ENCODE measurements at places on chromosomes 2 and 18. TPM values are rescaled to one million over a fixed set of nuclear protein-coding genes. Genes with fewer than 3 reads are reported as not detected.

GRCh38 chr2:227485429-227485828 is 13.5 kb downstream of the AGFG1 start:
- no peak for DNase-seq

DNA sequence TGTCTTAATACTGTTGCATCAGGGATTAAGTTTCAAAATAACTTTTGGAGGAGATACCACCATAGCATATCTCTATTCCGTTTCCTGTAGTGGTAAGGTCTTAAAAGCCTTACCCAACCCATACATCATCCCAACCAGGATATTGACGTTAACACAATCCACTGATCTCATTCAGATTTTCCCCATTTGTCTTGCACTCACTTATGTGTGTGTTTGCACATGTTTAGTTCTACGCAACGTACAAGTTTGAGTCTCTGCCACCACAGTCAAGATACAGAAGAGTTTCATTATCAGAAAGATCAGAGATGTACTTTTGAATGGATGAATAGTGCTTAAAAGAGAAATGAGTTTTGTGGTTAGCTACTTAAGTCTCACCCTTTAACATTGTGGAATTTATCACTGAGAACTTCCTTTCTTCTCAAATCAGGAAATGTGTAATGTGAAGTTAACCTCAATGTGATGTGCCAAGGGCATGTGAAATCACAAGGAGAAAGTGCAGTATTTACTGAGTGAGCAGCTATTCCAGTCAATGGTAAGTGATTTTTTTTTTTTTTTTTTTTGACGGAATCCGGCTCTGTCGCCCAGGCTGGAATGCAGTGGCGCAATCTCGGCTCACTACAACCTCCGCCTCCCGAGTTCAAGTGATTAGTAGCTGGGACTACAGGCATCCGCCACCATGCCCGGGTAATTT is 69.2 kb upstream of the EPHA4 start:
- peak; percentile 69 for DNase-seq

DNA sequence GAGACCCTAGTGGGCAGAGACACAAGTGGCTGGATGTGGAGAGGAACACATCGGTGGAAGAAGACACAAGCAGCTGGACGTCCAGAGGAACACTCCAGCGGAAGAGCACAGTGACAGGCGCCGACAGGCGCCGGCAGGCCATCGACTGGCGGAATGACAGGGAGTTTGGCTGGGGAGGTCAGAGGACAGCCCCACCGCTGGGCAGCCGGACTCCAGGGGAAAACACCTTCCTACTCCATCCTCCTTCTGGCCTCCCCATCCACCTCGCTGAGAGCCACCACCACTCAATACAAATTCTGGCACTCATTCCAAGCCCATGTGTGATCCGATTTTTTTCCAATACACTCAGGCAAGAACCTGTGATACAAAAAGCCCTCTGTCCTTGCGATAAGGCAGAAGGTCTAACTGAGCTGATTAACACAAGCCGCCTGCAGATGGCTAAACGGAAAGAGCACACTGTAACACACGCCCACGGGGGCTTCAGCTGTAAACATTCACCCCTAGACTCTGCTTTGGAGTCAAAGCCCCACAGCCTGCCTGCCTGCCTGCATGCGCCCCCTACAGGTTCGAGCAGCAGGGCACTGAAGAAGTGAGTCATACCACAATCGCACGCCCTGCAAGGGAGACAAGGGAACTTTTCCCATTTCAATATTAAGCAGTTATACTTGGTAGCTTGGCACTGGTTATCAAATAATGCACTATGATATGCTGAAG is 50.2 kb upstream of the LRP1B start:
- peak; percentile 14 for DNase-seq

MYO5B gene
- 5.5 TPM for total RNA-seq

DNA sequence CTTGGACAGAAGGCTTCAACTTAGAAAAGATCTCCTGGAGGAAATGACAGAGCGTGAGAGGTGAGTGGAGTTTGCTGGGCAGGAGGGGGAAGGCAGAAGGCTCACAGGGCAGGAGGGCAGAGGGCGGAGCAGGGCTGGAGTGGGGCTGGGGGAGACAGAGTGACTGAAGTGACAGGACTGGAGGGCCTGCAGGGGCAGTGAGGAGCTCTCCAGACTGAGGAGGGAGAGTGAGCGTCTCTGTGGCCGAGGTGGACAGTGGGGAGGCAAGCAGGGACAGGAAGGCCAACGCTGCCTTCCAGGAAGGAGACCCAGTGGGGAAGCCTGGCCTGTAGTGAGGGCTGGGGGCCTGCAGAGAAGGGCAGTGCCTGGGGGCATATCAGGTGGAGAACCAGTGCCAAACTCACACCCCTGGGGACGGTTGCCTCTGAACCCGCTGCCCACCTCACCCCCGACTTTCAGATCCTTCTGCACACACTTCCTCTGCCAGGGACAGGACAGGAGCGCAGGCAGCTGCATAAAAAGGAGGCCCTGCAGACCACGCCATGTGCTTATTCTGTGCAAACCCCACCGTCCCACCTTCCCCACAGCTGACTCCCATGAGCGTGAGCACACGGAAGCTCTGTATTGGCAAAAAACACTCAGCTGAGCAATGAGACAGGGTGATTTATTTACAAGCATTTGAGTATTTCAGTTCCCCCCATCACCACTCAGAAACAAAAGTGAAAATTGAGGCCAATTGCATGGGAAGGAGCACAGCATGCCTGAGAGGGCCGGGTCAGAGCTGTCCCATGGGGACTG is 244.3 kb downstream of the FAM210A start:
- no peak for DNase-seq

GPR45 gene
- not detected for total RNA-seq

- DNase-seq: peak; percentile 97
Observed at GRCh38 chr18:61992285-61992684, 99.5 kb upstream of the RNF152 start.

DNA sequence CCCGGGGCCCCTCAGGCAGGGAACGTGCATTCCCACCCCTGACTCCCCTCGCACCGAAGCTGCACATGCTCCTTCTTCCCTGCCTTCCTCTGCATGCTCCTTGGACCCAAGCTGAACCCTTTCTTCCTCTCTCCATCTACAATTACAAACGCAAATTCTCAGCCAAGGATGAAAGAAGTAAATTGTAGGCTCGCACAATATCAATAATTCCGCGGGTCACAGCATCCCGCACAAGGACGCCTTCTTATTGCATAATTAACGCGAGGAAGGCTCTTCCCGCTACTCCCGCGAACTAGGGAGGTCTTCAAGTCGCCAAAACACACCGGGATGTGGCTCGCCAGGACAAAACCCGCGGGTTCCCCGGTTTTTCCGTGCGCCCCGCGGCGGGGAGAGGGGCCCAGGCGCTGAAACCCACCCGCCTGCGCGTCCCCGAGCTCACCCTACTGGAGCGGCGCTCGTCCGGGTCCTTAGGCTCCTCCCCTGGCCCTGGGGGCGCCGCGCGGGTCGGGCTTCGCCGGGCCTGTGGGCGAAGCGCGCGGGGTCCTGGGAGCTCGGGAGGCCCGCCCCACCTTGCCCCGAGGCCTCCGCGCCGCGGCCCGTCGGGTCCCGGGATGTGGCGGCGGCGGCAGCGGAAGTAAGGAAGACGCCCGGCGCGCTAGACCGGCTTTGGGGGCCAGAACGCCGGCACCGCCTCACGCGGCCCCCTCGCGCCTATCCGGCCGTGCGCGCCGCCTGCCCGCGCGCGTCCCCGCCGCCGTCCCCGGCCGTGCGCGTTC is at the start of gene CHST10:
CHST10 (minus strand) TSS at position 734 of the 776 bp plus-strand sequence. CDS start 10,993 bp downstream, outside the sequence.
- DNase-seq: peak; percentile 36

DNA sequence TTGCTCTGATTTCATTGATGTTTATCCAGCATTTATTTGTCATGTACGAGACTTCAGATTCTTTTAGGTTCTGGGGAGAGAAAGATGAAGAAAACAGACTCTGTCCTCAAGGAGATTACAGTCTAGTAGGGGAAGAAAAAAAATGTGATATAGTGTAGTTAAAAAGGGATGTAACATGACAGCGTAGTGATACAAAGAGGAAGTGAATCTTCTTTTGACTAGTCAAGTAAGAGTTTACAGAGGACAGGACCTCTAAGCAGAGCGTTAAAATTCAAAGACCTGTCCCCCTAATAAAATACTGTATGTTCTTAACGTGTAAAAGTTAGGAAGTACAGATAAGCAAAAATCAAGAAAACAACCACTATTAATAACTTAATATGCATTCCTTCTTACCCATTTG is 47.7 kb downstream of the NCOA1 start:
- no peak for DNase-seq

NAT8 gene
- total RNA-seq: not detected

GPR155 gene
- 2.5 TPM for total RNA-seq

DNA sequence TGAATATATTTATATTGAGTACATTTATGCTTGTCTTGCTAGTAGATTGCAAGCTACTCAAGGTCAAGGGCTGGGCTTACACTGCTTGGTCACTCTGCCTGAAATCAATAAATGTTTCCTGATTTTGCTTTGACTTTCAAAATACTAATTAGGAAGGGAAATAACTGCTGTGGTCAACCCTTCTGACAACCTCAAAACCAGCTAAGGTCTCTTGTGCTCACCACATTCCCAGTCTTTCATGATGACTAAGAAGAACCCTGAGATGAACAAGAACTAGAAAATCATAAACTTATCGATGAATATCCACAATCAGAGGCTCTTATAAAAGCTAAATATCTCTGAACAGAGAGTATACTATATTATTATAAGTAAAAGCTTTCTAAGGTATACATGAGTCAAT is 33.3 kb downstream of the ABCB11 start:
- DNase-seq: peak; percentile 67

DNA sequence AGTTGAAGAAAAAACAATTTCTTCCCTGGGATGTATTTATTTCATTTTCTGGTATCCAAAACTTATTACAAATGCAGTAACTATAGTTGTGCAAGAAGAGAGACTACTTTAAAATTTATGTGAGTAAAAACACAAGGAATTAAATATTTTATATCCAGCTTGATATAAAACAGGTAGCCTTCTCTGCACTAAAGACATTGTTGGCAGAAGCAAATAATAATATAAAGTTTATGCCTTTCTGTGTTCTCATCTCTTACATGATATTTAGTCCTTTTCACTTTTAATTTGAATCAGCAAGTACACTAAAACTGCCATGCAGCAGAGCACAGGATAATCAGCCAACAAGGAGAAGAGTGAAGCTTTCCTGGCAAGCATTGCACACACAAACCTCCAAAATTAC is 352.7 kb downstream of the ARL6IP6 start:
- no peak for DNase-seq

DNA sequence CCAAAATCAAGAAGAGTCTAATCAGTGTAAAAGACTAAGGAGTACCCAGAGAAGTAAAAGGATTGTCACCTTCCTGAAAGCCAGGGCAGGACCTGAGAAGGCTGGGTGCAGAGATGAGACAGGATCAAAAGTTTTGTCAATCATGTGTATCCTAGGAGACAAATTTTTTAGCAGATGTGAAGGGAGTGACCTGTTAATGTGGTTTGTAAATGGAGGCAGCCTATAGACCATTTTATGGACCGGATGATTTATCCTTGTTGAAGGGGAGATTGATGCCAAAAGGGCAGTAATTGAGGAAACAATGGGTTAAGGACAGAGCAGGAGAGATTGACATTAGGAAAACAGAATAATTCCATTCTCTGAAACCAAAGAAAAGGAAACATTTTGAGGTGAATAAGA is 813 bp downstream of the NDC80 start:
- no peak for DNase-seq

DNA sequence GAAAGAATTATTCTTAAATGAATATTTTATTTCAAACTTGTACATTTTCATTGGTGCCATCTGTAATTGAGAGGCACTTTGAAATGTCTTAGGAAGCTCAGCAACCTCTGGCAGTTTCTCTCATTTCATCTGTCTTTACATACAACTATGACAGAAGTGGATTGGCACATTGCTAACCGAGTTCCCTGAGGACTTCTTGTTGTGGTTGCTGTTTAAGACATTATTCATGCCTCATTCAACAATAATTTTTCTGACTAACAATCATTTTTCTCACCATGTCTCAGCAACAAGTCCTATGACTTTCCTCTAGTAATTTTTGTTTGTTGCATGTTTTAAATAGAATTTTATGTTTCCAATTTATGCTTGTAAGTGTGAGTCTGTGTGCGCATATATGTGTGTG is 284.0 kb upstream of the CWC22 start:
- peak; percentile 76 for DNase-seq

- no peak for DNase-seq
Observed at GRCh38 chr2:159564081-159564480, 52.3 kb downstream of the BAZ2B start.
